ENCODE measurements at places on chromosomes 3 and 15. TPM values are rescaled to one million over a fixed set of nuclear protein-coding genes. Genes with fewer than 3 reads are reported as not detected.

Gene CHRNB4
- 0.74 TPM for total RNA-seq

Gene IFT122
- 33.4 TPM for total RNA-seq

Gene LTF
- not detected for total RNA-seq

Gene ANKRD63
- total RNA-seq: not detected

Gene SAMMSON
- not detected for total RNA-seq
